Activated naive CD8-positive, alpha-beta T cell treated with anti-CD3 and anti-CD28 coated beads, Interleukin-2, amount 10 ng/mL, durations not matched to agents 7 days and 5 days (primary cell): ENCODE measurements at places on chromosomes 3 and 15.

GRCh38 chr3:130925628-130926027 lies 31.7 kb downstream of the ATP2C1 start:
- no peak for DNase-seq

DNA sequence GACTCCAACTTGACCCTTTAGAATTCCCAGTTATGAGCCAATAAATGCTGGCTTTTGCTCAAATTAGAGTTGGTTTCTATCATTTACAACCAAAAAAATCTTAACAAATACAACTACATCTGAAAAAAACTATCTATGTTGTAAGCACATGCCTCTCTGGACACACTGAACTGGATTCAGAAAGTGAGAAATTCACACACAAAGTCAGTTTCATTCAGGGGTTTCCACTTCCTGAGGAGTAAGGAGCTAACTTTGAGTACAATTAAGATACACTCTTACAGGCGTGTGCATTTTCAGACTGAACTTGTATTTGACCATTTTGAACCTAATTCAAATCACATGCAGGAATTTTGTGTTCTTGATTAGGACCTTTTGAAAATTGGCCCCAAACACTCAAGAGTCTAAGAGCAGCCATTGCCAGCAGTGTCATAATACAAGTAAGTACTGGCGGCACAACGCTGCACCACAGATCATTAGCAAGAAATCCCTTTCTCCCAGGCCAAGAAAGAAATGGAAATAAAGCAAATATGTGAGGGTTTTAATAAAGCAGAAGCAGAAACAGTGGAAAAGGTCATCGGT lies 31.2 kb downstream of the LINS1 start:
- no peak for DNase-seq

DNA sequence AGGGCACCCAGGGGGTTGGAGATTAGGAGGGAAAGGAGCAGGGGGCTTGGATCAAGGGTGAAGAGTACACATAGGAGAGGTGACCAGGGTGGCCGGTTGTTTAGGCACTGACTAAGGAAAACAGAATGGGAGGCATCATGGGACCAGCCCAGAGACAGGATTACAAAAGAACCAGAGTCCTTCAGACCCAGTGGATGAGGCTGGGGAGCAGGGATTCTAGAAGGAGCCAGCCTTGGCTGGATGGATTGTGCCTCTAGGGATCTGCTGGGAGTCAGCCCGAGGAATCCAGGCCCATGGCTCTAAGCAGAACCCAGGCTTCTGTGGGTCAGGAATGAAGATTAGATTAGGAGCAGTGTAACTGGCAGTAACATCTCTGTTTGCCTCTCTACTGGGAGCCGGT lies 98.6 kb downstream of the ARNT2 start:
- DNase-seq: no peak

GRCh38 chr3:133282236-133282635 lies 117.6 kb upstream of the BFSP2 start:
- no peak for DNase-seq

DNA sequence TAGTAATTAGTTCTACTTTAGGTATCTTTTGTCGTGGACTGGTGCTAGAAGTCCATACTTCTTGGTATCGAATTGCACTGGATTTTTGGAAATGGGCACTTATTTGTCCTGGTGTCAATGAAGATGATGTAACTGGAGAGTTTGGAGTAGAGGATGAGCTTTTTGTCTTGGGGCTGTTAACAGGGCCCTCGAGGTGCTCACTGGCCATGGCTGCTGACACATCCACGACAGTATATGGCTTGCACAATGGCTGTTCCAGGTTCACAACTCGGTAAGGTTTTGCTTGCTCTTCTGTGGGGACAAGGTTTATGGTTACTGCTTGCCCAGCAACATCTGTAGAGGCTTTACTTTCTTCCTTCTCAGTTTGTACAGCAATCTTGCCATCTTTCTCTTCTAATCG lies 109.4 kb upstream of the TSPAN3 start:
- DNase-seq: no peak

GRCh38 chr3:124639406-124640237 lies 90.6 kb upstream of the UMPS start:
- no peak for DNase-seq

- DNase-seq: no peak
These were observed 436 bp downstream of the ADPGK start for GRCh38 chr15:72783004-72783639.

GRCh38 chr3:197103766-197104165 lies 74.1 kb upstream of the MELTF start:
- no peak for DNase-seq

DNA sequence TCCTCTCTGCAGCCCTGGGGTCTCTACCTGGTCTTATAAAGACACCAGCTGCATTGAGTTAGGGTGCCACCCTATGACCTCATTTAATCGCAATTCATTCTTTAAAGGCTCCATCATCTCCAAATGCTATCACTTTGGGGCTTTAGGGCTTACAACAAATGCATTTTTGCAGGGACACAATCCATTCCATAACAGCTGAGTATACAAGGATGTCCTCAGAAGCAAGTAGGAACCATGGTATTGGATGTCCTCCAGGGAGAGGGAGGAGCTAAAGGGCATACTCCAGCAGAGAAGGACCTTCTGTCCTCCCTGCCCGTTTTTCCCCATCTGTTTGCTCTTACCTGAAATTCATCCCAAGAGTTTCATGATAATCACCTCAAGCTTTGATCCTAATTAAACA lies 30.3 kb downstream of the UMPS start:
- DNase-seq: no peak
